AML-193 (cell line): ENCODE measurements at places on chromosomes 1 and 21.

- no peak for DNase-seq
Observed at GRCh38 chr1:206668351-206668750, 16.4 kb upstream of the MAPKAPK2 start.

- DNase-seq, result no peak
Observed at GRCh38 chr1:35883635-35884101, 659 bp downstream of the AGO1 start.

GRCh38 chr1:118486199-118486598 lies 301.2 kb upstream of the SPAG17 start:
- DNase-seq, result no peak

DNA sequence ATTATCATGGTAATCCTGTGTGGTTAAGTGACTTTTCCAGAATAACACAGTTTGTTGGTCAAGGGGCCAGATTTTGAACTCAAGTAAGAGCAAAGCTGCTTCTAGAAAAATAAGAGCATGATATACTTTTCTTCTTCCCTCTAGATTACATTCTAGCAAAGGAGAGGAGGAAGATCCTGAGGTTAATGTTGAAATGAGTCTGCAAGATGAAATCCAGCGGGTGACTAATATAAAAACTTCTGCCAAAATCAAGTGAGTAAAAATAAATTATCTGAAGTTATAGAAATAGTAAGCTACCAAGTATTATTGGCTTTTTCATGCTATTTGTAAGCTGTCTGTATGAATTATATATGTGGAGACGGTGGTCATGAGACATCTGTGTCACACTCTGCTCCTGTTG lies 12.8 kb downstream of the WDR3 start:
- DNase-seq, result no peak

DNA sequence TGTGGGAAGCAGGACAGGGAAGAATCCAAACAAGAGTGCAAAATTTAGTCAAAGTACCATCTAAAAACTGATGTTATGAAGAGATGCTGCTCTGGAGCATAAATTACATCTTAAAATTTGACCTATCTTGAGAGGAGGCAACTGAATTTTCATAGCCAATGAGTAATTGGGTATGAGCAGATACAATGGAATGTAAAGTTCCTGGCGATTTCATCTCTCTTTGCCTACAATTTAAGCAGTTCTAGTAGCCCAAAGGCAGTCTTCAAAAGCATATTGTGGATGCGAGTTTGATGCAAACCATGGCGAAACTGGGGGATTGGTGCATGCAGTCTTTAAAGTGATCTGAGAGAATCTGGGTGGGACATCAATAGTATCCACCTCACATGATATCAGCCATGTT lies 1265.9 kb downstream of the BRINP3 start:
- DNase-seq, result no peak

- DNase-seq, result peak; percentile 37
Observed at GRCh38 chr1:113857776-113858175, 13.7 kb downstream of the PTPN22 start.

DNA sequence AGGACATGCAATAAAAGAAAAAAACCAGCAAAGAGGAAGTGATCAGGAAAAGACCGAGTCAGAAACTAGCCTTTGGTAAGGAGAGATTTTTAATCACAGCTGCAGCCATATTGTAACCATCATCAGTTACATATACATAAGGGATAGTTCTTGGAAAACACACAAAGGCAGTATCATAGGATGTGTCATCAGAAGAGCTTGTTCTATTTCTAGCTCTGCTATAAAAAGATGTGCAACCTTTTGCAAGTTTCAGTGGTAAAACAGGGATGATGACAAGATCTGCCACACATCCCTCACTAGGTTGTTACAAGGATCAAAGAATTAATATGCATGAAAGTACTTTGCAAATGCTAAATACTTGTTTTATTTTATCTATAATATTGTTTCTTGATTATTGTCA lies 342.0 kb downstream of the VAV3 start:
- DNase-seq, result no peak

DNA sequence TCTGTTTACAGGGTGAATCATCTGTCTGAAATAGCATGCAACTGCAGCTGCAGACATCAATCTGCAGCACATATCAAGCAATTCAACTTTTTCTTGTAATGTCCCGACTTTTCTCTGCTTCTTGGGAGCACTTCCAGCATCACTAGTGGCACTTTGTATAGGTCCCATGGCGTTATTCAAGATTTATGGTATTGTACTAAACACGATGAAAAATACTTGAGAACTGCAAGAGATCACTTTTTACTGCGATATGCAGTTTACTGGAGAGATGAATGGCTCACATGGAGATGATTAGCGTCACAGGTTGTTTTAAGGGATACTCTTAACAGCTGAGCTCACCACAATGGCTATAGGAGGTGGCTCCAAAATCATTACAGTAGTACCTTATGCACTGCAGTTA lies 7.2 kb upstream of the SCMH1 start:
- DNase-seq, result no peak

DNA sequence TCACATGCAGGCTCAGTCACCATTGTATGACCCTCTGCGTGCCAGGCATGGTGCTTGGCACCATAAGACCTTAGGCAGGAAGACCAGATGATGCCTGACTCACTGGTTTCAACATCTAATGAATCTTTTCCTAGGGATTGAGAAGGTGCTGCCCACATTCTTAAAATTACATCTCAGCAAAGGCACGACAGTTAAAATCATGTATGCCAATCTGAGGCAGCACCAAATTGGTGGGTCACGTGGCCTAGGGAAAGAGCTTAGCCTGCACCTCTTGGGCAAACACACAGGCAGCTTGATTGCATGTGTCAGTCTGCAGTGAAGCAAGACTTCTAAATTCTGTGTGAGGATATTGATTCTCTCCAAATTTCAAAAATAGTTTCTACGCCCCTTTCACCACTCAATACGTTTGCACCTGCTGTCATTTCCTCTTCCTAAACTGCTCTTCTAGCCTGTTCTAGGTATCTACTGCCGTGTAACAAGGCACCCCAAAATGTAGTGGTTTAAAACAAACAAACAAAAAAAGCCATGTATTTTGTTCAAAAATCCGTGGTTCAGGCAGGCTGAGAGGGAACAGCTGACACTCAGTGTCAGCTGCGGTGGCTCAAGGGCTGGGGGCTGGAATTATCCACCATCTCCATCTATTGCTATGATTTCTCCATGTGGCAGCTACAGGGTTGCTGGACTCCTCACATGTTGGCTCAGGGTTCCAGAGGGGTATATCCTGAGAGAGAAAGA lies 160.2 kb upstream of the FGGY start:
- DNase-seq, result no peak

- peak; percentile 42 for DNase-seq
Observed at GRCh38 chr21:29697555-29698193, 242.1 kb downstream of the GRIK1 start.

- no peak for DNase-seq
Observed at GRCh38 chr1:15835205-15835740, 12.2 kb upstream of the SPEN start.

DNA sequence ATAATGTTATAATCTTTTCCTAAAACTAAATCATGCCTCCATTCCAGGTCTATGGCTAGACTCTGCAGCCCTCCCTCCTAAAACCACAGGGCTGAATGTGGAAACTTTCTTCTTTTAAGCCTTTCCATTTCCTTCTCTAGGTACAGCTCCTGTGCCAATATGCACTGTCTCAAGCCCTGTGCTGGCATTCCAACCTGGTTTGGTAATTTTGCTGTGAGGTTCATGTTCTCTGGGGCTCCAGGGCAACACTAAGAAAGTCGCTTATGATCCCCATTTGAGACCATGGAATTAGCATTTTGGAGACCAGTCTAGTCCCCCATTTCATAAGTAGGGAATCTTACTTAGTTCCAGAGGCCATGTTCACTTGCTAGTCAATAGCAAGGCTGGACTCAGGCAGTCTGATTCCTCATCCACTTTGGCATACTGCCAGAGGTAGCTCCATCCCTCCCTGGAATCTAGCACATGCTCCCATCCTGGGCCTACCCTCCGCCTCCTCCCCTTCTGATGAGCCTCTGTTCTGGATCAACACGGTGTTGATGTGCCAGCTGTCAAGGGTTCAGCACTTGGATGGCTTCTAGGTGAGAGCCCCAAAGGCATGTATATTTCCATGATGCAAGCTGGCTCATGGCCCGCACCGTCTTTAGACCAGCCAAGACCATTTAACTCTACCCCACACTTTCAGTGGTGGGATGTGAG lies 36.5 kb downstream of the ZMYND12 start:
- DNase-seq, result no peak

DNA sequence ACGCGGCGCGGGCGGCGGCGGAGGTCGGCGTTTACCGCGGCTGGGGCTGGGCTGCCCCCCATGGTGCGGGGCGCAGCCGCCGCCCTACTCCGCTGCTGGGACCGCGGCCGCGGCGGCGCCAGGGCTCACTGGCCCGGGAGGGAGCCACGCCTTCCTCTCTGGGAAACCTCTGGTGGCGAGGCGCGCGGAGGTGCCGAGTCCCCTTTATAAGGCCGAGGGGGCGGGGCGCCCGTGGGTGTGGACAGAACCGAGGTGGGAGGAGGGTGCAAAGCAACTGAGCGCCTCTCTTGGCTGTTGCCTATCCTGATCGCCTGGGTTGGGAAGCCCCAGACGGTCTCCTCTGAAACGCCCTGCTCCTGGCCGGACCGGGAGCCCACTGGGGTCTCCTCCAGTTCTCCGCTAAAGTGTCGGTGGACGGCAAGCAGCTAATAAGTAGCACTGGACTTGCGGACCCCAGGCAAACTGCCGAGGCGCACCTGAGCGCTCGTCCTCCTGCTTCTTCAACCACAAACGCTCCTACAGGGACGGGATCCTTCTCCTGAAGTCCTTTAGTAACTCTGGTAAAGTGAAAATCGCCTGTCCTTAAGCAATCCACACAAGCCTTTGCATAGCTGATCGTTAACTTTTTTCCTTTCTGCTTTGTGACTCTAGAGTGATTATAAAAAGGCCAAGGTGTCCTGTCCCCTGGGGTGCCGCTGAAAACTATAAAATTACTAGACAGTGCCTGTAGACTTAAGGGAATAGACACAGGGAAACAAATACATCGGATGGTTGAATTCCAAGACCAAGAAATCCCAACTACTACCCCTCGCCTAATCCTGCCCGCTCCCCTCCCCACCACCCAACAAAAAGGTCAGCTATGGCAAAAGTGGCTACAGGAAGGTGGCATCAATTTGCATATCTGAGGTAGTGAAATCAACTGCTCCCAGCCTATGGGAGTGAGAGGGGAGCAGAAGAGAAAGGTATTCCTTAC lies at the start of gene PTGER3:
Gene PTGER3 (minus strand): TSS at position 182 of the 973 bp plus-strand sequence. CDS start 239 bp downstream, outside the sequence.
- DNase-seq, result peak; percentile 27

- DNase-seq, result no peak
Observed at GRCh38 chr1:38783640-38784229, 75.8 kb downstream of the RRAGC start.

DNA sequence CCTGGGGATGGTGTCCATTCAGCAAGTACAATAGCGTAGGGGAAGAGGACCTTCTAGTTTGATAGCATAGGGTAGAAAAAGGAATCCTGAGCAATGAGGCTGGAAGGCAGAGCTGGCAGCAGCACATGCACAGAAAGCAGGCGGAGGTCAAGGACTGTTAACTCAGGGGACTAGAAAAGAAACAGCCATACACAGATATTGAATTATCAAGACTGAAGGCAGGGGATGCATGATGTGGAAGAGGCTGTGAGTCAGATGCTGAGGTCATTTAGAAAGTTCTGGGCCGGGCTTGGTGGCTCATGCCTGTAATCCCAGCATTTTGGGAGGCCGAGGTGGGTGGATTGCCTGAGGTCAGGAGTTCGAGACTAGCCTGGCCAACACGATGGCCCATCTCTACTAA lies 65.6 kb downstream of the OPTC start:
- no peak for DNase-seq

DNA sequence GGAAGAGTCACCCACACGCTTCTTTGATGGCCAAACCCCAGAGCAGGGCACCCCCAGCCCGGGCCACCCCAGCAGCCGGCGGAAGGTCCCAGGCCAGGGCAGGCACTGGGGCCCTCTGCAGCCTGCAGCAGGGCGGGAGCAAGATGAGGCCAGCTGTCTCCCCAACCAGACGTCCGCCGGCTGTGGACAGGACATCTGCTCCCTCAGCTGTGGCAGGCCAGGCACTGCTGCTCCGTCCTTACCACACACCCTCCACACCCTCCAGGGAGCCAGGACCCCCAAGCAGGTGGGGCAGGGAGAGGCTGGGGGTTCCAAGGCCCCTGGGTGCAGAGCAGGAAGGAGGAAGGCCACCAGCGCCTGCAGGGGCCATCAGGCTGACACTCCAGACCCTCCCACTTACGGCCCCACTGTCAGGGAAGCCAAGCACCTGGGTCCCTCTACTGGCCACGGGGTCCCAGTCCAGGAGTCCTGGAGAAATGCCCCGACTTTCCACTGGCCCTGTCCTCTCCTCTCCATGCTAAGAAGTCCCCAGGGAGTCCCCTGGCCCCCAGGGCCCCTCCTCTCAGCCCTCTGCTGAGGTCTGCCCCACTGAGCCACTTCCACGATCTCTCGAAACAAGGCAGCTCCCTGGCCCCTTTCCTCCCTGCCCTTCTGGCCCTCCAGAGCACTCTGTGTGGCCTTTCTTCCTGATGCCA lies 5.6 kb downstream of the WNT9A start:
- no peak for DNase-seq

DNA sequence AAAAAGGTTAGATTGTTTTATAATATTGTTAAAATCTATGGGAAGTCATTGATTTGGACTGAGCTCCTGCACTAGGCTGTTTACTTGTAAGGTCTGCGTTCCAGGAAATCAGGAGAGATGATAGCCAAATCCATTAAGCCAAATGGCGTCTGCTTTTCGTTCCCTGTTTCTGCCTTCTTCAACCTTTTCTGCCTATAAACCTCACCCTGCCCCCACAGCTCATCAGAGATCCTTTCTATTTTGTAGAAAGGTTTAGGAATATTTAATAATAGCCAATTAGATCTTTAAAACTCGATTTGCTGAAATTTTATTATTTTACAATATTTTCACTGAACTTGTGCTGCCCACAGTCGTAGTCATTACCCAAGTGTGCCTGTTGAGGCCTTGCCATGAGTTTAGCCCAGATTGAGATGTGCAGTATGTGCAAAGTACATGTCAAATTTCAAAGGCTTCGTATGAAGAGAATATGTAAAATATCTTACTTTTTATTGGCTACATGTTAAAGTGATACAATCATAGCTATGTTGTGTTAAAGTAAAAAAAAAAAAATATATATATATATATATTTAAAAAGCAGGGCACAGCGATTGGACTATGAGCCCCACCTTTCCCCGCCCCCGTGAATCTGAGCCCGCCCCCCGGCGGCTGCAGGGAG lies 444 bp upstream of the IARS2 start:
- peak; percentile 69 for DNase-seq

DNA sequence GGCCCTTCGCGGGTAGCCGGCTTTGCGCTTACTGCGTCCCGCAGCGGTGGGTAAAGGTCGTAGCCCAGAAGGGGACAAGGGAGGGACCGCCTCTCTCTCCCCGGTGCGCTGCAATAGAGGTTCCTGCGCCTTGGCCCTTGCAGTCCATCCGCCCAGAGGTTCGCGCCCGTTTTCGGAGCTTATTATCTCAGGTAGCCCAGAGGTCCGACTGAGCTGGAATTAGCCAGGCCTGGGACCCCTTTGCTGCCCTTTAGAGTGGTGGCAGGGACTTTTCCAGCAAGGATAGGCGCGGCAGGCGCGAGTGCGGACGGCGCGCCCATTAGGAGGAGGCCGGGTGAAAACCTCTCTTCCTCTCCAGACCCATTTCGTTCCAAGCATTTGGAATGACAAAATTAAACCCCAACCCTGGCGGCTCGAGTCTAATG lies 5.0 kb downstream of the LHX4 start:
- DNase-seq, result no peak

GRCh38 chr1:205444931-205445645 lies 10.8 kb downstream of the BLACAT1 start:
- no peak for DNase-seq
